DMS79 treated with DMSO at 0.1 percent for 48 hours (cell line): ENCODE measurements at places on chromosomes 3 and 15.

DNA sequence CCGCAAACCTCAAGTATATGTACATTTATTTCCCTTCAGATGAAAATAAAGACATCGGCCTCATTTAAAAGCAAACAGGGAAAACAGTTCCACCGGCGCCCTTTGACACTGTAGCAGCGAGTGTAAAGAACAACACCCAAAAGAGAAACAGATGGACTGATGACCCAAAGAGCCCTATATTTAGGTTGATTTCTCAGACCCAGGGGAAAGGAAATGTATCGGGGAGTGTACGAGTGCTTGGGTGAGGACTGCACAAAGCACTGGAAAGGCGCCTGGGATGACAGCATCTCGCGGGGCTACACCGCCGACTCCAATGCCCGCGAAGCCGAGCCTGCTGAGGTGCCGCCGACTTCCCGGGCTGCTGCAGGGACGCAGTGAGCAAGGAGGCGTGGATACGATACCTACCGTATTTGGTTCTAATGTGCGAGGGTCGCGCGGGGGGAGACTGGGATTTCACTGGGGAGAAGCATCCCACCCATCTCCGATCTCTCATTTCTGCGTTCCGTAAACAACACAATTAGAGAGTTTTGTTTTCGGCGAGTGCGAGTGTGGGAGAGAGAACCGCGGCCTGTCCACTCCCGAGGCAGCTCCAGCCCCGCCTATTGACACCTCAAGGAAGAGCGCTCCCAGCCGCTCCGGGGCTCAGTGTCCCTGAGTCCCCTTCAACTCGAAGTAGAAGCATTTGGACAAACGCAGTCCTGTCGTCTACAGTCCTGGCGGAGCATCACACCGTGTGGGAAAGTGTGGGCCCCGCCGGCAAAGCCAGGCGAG is 2.0 kb downstream of the MECOM start:
- peak; percentile 11 for DNase-seq

DNA sequence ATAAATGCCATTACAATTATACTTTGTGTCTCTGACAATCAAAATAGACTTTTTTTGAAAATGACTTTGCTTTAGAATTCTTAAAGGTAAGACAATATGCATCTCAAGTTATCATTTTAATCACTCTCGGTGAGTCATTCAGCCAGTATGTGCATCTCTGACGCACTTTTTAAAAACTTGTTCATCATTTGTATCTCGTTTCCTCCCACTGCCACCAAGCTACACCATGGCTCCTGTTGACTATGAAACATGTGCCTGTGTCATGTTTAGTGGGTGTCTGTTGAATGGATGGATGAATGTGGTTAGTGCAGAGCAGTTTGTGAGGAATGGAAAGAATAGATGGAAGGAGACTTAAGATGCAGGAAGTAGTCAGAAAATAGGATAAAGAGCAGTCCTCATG is 68.6 kb downstream of the ARPP21 start:
- peak; percentile 2 for DNase-seq

DNA sequence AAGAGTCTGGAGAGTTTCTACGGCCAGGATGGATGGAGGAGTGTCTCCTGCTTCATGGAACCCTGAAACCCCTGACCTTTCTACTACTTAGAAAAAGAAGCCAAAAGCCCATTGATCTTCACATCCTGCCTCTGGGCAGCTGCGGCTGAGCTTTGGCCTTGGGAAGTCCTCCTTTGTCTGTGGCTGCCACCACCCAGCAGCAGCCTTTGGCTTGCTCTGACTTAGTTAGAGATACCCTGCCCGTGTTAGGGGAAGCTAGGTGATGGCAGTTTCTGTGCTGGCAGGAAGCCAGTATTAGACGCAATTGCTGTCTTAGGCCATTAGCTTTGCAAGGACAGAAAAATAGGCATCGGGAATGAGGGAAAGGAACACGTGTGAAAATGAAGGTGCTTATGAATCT is 18.8 kb downstream of the APH1B start:
- DNase-seq: no peak

- no peak for DNase-seq
These were observed 580.2 kb downstream of the AGBL1 start for GRCh38 chr15:86659724-86660411.

DNA sequence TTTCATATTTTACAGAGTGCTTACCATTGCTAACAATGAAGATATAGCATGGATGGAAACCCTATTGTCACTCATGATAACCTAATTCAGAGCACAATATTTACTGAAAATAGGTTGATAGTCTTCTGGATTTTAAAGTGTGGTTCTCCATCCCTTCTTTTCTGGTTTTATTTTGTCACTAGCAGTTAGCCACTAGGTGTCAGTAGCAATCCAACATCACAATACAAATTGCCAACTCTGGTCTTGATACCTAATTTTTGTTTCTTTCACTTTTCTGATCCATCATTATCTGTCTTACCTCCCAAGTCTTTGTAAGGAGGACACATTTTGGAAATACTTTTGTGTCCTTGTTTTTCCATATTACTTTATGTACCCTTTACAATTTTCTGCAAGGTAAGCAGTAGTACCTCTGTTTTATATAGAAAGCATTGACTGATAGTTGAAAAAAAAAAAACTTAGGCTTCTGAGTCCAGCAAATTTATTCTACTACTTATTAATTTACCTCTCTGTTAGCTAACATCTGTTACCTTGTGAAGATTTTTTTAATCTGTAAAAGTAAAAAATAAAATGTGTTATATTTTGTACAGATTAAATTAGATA is 28.3 kb upstream of the CRYBG3 start:
- DNase-seq: peak; percentile 63

GRCh38 chr15:60844010-60844409 is 365.1 kb upstream of the ICE2 start:
- no peak for DNase-seq

DNA sequence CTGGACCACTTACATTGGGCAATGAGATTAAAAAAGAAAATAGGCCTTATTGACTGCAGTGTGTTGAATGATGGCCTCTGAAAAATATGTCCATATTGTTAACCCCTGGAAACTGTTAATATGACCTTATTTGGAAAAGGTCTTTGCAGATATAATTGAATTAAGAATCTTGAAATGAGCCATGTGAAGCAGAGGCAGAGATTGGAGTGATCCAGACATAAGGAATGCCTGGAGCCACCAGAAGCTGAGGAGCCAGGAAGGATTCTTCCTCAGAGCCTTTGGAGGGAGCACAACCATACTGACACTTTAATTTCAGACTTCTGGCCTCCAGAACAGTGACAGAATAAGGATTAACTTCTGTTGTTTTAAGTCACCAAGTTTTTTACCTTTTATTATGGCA is 510.4 kb upstream of the AGTR1 start:
- DNase-seq: no peak

GRCh38 chr3:127676456-127676855 is 3.7 kb downstream of the ABTB1 start:
- DNase-seq: no peak
